ENCODE measurements at places on chromosomes 16 and 17.

GRCh38 chr16:11994143-11995119, 17.9 kb downstream of the SNX29 start:
- no peak for DNase-seq

DNA sequence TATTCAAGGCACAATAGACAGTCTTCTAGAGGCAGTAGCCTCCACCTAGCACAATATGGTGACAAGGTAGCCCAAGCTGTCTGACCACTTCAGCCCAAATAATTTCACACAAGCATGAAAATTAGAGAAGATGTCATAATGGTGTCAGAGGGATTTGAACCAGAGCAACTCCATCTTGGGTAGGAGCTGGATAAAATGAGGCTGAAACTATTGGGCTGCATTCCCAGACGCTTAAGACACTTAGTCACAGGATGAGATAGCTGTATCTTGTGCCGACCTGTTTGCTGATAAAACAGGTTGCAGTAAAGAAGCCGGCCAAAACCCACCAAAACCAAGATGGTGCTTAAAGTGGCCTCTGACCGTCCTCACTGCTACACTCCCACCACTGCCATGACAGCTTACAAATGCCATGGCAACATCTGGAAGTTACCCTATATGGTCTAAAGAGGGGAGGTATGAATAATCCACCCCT, 192.6 kb downstream of the CPPED1 start:
- DNase-seq, result no peak

GRCh38 chr17:74259667-74260524, 14.1 kb upstream of the DNAI2 start:
- DNase-seq, result no peak

DNA sequence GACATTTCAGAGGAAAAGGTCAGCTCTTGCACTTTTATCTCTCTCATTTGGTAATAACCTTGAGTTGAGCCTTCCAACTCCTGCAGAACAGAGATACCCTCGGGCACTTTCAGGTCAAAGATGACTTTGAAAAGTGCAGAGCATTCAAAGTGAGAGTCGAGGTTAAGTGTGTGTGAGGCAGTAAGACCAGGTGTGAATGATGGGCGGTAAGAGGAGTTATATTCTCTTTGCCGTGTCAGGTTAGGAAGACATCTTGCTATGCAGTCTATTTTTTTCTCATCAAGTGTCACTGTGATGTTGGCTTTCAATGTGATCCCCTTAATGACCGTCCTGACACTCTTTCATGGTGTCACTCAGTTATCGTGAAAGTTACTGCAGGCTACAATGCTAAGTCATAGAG, 248.5 kb downstream of the RBFOX1 start:
- DNase-seq, result no peak

DNA sequence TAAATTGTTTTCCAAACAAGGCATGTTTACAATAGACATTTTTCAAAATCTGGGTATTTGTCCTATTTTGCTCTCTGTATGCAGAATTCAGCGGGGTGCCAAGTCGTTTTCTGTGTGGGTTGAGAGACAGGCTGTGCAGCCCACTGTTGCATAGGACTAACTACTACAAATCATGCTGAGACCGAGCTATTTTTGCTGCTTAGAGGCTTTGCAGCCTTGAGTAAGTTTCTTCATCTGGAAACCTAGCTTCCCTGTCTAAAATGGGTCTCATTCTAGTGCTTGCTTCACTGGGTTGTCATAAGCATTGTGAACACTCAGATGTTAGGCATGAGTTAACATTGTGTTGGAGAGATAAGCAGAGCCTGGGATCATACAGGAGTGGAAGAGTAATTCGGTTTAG, 1.3 kb downstream of the PRPSAP2 start:
- no peak for DNase-seq

GRCh38 chr16:68257906-68258800, 6.2 kb upstream of the SLC7A6 start:
- DNase-seq, result no peak

DNA sequence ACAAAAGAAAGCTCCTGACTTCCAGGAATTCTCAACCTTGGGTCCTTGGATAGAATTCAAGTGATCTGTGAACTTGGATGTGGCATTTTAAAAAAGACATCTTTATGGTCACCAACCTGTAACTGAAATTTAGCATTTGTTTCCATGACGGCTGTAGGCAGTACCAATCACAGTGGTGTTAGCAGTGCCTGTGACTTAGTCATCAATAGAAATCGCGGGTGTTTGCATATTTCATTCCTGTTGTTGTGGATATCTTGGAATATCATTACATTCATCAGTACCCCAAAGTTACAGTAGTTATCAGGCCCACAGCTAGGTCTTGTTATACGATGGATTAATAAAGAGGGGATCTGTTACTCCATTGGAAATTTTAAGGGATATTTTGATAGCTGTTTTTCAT, 81.6 kb downstream of the CMIP start:
- no peak for DNase-seq

DNA sequence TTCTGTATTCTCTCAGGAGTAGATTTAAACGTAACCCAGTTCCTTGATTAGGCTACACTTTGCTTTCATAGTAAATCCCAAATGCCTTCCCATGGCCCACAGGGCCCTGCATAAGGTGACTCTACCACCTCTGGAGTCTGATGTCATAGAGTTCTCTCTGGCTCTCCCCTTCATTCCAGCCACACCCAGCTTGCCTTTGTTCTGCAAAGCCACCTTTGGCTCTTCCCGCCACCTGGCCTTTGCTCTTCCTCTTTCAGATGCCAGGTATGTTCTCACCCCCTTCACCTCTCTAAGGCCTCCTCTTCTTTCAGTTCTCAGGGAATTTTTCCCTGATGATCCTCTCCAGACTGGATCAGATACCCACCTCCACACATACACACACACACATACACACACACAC, 141.3 kb upstream of the HSBP1 start:
- DNase-seq, result no peak

DNA sequence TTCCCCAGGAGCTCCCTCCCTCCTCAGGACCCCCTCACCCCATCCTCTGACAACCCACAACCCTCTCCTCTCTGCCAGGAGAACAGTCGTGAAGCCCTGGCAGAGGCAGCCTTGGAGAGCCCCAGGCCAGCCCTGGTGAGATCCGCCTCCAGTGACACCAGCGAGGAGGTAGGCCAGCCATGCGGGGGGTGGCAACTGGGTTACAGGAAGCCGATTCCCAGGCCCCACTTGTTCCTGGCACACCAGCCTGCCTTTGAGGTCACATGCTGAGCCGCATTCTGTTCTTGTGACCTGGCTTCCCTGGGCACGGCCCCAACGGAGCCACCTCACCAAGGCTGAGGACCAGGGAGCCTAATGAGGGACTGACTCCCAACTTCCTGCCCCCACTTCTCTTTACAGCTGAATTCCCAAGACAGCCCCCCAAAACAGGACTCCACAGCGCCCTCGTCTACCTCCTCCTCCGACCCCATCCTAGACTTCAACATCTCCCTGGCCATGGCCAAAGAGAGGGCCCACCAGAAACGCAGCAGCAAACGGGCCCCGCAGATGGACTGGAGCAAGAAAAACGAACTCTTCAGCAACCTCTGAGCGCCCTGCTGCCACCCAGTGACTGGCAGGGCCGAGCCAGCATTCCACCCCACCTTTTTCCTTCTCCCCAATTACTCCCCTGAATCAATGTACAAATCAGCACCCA, 7.9 kb downstream of the NAT9 start:
- no peak for DNase-seq

DNA sequence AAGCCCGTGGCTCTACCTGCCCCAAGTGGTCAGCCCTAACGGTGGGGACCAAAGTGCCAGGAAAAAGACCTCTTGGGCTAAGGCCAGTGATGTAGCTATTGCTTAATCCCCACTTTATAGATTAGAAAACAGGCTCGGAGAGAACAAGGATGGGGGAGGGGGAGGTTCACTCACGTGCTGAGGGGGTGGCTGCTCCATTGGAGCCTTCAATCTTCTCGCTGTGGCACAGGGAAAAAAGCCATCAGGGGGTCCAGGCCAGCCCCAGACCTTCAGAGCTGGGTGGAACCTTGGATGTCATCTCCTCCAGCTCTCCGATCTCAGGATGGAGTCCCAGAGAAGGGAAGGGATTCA, 45.9 kb downstream of the SRCIN1 start:
- no peak for DNase-seq

DNA sequence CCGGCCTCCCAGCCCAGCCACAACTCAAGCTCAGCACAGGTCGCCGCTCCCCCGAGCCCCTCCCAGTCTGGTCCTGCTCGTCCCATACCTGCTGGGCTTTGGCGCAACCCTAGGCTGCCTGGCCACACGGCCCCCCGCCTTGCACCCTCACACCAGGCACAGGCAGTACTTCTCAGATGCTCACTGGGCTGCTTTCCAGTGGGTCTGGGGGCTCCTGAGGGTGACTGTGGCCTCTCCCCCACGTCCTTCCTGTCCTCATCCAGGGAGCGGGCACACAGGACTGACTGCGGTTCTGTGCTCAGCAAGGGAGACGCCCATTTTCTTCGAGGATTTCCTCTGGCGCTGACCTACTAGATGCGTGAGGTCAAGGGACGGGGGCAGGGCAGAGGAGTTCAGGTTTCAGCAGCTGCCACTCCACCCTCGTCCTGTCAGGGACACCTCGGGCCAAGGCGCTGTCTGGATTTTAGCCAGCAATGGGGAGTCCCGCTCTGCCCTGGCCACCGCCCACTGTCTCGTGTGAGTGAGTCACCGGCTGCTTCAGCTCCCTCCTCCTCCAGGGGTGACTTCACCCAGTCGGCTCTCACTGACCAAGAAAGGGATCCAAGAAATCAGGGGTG, 115.8 kb downstream of the NPIPB11 start:
- DNase-seq, result peak; percentile 40

- DNase-seq, result no peak
Measured at GRCh38 chr17:58534331-58534730, 19.9 kb upstream of the MTMR4 start.

GRCh38 chr17:80219013-80219762, 945 bp downstream of the SGSH start:
- peak; percentile 93 for DNase-seq

DNA sequence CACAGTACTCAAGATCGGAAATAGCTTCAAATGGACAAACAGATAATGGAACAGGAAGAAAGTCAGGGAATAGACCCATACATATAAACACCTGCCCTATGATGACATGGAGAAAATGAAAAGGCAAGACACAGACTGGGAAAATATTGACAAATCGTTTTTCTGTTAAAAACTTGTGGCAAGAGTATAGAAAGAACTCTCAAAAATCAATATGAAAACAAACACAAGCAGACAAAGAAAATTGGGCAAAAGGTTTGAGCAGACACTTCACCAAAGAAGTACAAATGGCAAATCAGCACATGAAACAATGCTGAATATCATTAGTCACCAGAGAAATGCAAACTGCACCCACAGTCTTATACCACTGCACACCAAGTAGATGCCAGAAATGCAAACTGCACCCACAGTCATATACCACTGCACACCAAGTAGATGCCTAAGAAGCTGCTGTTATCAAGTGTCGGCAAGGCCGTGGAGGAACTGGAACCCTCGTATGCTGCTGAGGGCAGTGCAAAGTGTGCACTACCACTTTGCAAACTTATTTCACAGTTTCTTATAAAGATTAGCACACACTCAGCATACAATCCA, 123.5 kb upstream of the CHMP6 start:
- DNase-seq, result no peak

DNA sequence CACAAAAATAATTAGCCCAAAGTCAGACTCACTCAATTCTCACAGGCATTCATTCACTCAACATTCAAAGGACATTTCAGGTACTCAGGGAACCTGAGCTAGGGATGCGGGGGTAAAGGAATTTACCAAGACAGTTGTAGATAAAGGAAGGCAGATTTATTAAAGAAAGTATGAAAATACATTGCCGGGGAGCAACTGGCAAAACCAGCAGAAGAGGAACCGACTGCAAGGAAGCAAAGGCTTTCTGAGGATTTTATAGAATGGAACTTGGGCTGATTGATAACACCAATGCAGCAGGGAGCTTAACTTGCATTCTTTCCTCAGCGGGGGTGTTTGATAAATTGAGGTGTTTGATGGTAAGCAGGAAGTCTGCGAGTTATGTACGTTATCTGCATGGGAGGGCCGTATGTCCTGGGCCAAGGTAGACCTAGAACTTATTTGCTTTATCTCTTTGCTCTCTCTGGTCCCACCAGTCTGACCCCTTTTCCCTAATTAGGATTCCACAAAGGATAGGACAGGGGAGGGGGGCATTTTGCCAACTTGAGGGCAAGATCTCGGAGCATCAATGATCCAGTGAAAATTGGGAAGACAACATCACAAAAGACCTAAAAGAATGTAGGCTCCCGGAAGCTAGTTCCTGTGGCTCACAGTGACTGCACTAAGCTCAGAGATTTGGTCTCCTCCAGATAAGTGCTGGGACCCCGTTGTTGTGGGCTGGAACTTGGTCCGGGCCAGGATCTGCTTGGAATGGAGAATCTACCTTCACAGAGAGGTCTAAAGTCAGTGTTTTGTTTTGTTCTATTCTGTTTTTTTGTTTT, 5.8 kb upstream of the MT3 start:
- DNase-seq, result no peak

GRCh38 chr17:33142705-33143299, 150.3 kb downstream of the ASIC2 start:
- DNase-seq, result no peak

GRCh38 chr17:39222866-39223834, 2.6 kb downstream of the STAC2 start:
- DNase-seq, result no peak

GRCh38 chr16:56547949-56548567, 16.8 kb upstream of the MT4 start:
- DNase-seq, result no peak

- DNase-seq, result no peak
Measured at GRCh38 chr16:84583995-84584394, 33.9 kb downstream of the COTL1 start.

GRCh38 chr17:13568582-13569397, 32.9 kb downstream of the HS3ST3A1 start:
- DNase-seq, result no peak

GRCh38 chr17:2057760-2058585, 3.1 kb downstream of the HIC1 start:
- DNase-seq, result no peak

GRCh38 chr16:66585481-66586239, 6.4 kb downstream of the CMTM2 start:
- no peak for DNase-seq

GRCh38 chr17:76382803-76383545, 1.4 kb upstream of the SPHK1 start:
- peak; percentile 55 for DNase-seq

DNA sequence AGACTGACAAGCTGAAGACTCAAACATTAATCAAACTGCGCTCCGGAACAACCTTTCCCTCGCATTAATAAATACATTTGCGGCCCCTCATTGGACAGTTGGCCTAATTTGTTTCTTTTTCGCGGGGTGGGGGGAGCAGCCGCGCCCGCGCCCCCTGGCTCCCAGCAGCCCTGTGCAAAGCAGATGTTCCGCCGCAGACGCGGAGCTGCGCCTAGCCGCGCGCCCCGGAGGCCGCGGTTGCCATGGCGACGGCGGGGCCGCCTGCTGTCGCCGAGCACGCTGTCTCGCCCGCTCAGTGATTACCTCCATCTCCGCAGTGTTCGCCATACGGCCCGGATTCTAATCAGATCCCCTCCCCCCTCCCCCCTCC, 25.5 kb downstream of the COPZ2 start:
- DNase-seq, result peak; percentile 43

- no peak for DNase-seq
Measured at GRCh38 chr17:46182961-46183360, 10.3 kb downstream of the KANSL1 start.

GRCh38 chr16:66378741-66379570, 12.5 kb downstream of the CDH5 start:
- no peak for DNase-seq

Data from activated effector memory CD4-positive, alpha-beta T cell treated with Interleukin-2 at 50 U/mL for 16 hours (primary cell).